ENCODE measurements at places on chromosomes 4 and X. TPM values are rescaled to one million over a fixed set of nuclear protein-coding genes. Genes with fewer than 3 reads are reported as not detected.

Gene DKC1
- 109 TPM for total RNA-seq

Gene FAM9C
- not detected for total RNA-seq

Gene PABPC5
- not detected for total RNA-seq

Gene CCNB3
- 0.40 TPM for total RNA-seq

Gene TMEM156
- 33.7 TPM for total RNA-seq

GRCh38 chr4:162506253-162506652 is 342.5 kb upstream of the FSTL5 start:
- peak; percentile 0 for DNase-seq

GRCh38 chrX:39204945-39205344 is 403.7 kb downstream of the MID1IP1 start:
- DNase-seq: no peak

DNA sequence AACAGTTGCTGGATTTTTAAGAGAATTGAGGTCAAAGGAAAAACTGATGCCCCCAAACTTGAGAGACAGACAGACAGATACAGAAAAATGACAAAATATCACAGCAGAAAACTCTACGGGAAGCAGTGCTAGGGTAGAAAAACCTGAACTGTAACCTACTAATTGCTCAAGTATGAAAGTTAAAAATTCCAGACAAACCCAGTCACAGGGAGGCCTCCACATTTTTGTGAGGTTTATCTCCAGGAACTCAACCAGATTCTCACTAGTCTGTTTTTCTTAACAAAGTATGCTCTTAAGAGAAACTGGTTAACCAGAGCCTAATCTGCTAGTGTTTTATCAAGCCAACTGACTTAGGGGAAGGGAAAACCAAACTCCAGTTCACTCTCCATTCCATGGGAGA is 19.9 kb upstream of the PPP3CA start:
- peak; percentile 39 for DNase-seq

DNA sequence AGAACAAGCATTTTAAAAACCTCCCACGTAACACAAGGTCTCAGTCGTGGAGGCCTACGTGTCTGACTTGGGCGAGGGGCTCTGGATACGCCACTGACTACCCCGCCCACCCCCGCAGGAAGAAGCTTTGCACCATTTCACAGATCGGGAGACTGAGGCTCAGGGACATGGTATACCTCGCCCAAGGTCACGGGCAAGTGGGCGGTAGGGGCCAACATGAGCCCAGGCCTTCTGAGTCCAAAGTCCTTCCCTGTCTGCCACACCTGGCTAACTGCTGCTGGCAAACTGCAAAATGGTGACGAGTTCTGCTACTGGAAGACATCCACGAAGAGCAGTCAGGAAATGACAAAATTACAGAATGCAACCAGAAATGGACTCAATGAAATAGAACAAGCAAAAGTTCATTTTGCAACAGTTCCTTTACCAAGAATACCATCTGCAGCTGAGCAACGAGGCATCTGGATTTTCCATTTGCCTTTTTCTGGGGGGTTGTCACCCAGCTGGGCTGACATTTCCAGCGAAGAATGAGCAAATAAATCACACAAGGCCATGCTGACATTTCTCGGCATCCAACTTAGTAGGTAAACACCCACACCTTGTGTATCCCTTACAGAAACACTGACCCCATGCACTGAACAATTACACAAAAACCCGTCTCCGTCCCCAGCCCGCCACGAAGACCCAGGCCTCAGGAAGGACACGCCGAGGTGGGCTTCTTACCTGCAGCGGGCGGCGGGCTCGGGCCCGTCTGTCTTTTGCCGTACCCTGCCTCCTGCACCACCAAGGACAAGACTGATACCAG is 70.2 kb upstream of the AFAP1 start:
- DNase-seq: no peak

- DNase-seq: no peak
Observed at GRCh38 chr4:121253961-121254360, 89.8 kb upstream of the TNIP3 start.

- DNase-seq: peak; percentile 55
Observed at GRCh38 chr4:173835903-173836302, 305.9 kb upstream of the HAND2 start.

GRCh38 chr4:38292529-38292928 is 332.3 kb downstream of the PTTG2 start:
- no peak for DNase-seq

GRCh38 chrX:107549504-107549903 is 78.8 kb upstream of the PRPS1 start:
- DNase-seq: no peak

DNA sequence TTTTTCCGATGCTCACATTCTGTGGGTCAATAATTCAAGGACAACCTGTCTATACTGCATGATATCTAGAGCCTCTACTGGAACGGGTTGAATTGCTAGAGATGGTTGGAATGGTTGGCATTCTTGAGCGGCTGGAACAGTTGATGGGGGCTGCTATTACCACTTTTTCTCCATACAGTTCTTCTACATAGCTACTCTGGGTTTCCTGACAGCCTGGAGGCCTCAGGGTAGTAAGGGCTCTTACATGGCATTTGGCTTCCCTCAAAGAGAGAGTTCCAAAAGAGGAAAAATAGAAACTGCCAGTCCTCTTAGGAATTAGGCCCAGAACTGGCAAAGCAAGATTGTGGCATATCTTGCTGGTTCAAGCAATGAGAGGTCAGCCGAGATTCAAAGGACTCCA is 53.1 kb downstream of the NAA11 start:
- DNase-seq: no peak

- no peak for DNase-seq
Observed at GRCh38 chrX:44042751-44043150, 69.6 kb upstream of the NDP start.

DNA sequence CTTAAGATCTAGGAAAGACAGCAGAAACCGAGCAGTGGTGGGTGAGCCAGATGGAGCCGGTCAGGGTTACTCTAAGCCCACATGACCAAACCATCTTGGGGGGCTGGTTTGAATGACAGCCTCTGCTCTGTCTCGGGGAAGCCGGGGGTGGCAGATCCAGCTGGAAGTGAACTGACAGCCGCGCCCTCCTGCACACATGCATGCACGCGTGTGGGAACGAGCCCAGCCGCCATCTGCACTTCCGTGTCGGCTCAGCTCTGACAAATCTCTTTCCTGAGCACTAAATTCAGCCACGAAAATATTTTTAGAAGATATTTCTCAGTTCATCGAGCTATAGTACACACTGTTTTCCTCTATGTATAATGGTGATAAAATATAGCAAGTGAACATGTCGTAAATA is 115.5 kb downstream of the DCTD start:
- no peak for DNase-seq
